Dermis microvascular lymphatic vessel endothelial cell (primary cell): ENCODE measurements at places on chromosomes 13 and 19.
A peak's percentile ranks its signal among the peaks of the same experiment; 100 is the strongest.

GRCh38 chr19:51514866-51515481, 13.4 kb upstream of the SIGLEC12 start:
- peak; percentile 57 for DNase-seq

GRCh38 chr13:28421676-28422410, 73.1 kb downstream of the FLT1 start:
- no peak for DNase-seq

DNA sequence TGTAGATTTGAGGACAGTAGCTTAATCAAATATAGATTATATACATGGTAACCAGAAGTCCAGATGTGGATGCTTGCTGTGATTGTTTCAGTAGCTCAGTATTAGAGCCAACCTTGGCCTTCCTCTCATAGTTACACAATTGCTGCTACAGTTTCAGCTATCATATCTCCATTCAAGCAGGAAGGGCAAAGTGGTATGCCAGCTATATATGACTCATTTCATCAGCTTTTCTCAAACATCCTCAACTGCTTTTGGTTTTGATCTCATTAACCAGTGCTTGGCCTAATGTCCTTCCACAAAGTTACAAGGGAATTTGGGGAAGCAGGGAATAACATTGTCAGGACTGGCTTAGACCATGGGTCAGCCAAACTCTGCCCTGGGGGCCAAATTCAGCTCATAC, 73.0 kb upstream of the MAB21L1 start:
- no peak for DNase-seq

DNA sequence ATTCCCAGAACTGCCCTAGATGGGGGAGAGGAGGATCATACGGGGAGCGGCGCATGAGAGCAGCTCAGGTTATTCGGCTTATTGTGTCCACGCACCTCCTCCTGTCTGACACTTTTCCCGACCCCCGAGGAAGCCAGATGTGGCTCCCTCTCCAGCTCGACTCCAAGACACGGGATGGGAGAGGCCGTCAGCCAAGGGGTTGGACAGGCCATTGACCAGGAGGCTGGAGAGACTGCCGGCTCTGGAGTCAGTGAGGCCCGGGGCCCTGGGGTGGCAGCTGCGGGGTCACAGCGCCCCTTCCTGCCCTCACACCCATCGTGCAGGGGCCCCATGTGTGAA, 2.9 kb downstream of the DMKN start:
- no peak for DNase-seq

DNA sequence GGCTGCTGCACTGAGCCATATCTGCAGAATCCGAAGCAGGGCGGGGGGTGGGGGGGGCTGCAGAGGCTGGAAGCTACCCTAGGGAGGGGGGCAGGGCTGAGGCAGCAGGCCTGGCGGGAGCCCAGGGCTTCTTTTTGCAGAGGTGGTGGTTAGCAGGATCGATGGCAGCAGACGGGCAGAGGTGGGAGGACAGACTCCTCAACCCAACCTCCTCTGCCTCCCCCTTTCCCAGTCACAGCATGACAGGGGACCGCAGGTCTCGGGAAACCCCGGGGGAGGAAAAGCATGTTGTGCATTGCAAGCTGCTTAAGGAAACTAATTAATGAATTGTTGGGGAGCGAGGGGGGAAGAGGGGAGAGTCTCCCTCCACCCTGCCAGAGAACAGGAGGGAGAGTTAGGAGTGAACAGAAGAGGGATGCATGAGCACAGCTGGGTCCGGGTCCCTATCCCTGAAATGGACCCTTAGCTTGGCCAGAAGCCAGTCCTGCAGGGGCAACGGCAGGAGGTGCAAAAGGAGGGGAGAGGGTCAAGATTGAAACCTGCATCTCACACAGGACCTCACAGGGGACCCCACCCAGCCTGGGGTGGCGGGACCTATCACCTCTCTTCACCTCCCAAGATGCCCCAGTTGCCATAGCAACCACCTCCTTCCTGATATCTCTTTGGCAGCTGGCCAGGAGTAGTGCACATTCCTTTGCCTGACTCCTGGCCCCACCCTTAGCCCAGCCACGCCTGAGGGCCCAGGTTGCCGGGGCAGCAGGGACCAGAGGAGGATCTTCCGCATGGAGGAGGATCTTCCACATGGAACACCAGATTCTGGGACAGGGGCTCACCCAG, 1.8 kb downstream of the FXYD7 start:
- no peak for DNase-seq

GRCh38 chr13:40439928-40440327, 226.5 kb downstream of the FOXO1 start:
- DNase-seq = no peak

GRCh38 chr19:23403052-23403451, 7.8 kb upstream of the ZNF91 start:
- DNase-seq = no peak

- DNase-seq = peak; percentile 47
Observed at GRCh38 chr19:42764836-42765235, 642 bp downstream of the PSG8 start.

DNA sequence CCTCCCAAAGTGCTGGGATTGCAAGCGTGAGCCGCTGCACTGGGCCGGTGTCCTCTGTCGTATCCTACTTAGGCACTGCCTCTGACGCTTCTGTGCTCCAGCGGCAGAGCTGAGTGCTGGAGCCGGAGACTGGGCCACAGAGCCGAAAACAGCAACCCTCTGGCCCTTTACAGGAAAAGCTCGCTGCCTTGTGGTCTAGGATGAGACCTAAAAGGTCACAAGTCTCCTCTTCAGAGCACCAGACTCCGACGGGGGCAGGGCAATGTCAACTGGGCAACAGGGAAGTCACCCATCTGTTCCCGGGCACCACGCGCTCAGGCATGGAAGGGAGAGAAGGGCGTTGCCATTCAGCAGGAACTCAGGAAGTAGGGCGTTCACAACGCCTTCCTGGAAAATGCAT, 91.7 kb downstream of the GADD45B start:
- no peak for DNase-seq

GRCh38 chr13:101698400-101698799, 245.9 kb downstream of the ITGBL1 start:
- no peak for DNase-seq

DNA sequence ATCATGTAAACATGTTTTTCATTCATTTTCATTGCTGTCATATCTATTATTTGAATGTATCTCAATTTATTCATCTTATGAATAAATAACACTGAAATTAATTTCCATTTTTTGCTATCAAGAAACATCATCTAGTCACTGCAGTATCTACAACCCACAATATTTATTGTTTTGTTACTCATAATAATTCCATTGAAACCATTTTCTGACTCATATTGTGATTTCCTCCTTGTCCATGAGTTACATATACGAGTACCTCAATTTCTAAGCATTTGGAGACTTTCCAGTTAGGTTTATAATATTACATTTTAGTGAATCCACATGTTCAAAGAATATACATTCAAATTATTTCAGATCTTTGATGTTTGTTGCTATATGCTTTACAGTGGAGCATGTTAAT, 1524.0 kb downstream of the SLITRK1 start:
- DNase-seq = no peak

GRCh38 chr13:106522898-106523525, 12.4 kb downstream of the EFNB2 start:
- DNase-seq = peak; percentile 46

DNA sequence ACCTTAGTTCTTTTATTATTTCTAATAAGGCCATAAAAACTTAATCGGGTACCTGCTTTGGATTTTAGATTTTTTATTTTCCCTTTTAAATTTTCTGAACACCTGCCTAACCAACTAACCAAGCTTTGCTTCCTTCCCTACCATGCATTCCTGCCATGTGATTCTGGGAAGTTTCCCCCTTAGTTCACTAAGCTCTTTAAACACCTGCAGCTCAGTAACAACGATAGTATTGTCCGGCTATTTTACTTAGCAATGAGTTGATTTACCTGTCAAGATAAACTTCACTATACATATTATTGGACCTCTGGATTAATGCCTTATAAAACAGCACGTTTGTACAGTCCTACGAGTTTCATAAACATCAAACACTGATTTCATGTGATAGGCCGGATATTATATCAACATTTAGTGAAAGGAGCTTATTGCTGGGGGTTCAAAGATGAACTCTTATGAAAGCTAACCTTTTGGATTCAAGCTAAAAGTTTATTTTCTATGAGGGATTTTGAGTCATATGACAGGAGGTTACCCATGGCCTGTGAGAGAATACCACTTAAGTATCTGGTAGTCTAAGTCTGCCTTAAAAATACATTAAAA, 81.0 kb upstream of the STARD13 start:
- DNase-seq = no peak

DNA sequence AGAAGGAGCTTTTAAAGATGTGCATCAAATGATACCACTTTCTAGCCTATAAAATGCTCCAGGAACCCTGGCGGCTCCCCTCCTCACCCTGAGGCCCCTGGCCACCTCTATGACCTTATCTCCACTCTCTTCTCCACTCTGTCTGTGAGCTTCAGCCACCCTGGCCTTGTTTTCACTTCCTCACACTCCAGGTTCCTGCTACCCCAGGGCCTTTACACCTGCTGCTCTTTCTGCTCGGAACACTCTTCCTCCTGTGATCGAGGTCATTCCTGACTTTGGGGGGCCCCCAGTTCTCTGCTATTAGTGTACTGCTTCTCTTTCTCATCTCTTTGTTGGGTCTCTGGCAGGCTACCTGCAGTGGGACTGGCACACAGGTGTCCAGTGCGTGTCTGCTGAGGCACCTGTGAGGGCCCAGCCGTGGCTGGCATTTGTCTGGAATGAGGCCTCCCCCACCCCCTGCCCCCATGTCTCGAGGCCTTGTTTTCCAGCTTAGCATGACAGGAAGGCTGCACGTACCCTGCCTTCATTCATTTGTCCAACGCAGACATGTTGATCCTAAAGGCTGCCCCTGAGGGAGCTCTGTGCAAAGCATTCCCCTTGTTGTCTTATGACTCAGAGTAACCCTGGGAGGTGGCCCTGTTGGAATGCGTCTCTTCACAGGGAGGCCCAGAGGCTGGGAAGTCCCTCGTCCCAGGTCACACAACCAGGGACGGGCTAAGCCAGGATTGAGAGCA, 2.3 kb downstream of the DDA1 start:
- no peak for DNase-seq

DNA sequence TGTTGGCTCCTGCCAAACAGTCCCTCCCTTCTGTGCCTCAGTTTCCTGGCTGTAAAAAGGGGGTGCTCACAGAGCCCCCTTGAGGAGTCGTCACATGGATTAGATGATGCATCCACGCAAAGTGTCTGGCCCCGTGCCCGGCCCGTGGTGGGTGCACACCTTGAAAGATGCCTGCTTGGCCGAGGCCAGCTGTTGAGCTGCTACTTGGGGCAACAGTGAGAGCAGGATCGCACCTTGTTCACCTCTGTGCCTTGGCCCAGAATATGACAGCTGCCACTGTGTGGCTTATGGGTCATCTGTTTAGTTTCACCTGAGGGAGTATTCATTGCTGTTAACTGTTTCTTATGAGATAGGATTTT, 17.7 kb downstream of the CRTC1 start:
- DNase-seq = no peak

DNA sequence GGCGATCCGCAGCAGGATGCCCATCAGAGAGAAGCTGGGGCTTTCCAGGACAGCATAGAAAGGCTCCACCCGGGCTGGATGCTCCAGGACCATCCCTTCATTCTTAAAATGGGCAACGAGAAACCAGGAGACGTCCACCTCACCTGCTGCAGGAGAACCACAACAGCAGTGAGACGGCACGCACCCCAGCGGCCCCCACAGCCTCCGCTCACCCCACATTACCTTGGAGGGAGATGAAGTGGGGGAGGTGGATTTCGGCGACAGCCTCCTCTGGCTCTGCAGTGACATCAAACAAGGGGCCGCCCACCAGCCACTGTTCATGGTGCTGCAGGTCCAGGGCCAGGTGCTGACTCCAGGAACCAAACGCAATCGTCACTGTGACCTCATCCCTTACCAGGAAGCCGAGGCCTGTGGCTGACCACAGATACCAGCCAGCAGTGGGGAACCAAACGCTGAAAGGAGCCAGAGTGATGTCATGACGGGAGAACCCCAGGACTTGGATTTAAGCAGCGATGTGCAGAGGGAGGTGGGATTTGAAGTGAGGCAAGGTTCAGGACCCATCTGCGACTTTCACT, 25.1 kb downstream of the CARD8 start:
- DNase-seq = no peak

DNA sequence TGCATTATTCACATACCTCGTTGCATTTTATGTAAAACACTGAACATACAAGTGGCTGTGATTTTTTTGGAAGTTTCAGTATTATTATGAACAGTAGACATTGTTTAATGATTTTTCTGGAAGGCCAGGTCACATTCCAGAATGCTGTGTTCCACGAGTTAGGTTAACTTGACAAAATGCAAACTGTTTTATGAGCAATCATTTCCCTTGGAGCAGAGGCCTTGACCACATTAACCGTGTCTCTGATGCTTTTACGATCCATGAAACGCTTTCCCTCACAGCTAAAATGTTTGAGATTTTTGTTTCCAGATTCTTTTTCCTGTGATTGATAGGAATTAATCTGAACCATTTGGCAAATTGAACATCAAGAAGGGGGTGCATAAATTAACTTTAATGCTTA, 57.8 kb downstream of the MBNL2 start:
- peak; percentile 69 for DNase-seq

DNA sequence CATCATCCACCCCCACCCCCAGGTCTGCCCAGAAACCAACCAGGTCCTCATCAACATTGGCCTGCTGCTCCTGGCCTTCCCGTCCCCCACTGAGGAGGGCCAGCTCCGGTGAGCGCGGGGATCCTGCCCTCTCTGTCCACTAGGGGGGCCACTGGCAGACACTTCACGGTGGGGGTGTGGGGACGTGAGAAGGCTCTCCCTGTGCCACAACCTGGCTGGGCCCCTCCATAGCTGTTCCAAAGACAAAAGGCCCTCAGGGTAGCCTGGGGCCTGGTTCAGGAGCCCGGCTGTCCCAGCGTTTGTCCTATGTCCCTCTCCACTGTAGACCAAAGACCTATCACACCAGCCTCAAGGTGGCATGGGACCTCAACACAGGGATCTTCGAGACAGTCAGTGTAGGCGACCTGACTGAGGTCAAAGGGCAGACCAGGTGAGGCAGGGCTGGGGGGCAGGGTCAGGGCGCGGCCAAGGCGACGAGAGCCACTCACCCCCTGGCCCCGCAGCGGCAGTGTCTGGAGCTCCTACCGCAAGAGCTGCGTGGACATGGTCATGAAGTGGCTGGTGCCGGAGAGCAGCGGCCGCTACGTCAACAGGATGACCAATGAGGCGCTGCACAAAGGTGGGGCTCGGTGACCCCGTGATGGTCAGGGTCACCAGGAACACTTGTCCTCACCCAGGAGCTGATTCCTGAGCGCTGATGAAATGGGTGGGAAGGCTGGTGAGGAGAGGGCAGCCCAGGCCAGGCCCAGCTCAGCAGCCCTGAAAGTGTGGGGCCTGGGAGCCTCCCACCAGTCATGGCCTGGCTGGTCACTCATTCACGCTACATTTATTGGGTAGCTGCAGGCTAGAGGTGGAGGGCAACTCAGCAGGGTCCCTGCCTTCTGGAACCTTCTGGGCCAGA, 7.9 kb downstream of the DCAF15 start:
- no peak for DNase-seq

DNA sequence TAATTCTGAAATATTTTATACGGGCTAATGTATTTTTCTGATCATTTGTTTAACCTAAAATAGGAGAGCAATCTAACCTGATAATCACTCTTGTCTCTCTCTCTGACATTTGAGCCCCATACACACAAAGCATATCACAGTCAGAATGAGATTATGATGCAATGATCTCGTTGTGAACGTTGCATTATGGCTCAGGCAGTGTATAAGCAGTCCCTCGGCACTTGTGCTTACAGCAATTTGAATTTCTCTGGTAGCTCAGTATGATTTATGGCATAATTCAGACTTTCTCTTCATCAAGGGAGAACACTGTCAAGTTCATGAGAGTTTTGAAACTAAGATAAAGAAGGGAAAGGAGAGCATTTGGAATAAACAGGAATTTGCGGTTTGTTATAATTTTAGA, 256.1 kb downstream of the DACH1 start:
- no peak for DNase-seq

- no peak for DNase-seq
Observed at GRCh38 chr13:85864963-85865530, 65.8 kb upstream of the SLITRK6 start.
